ENCODE measurements at places on chromosomes 16 and 17. TPM values are rescaled to one million over a fixed set of nuclear protein-coding genes. Genes with fewer than 3 reads are reported as not detected.

Gene MT4
- not detected for total RNA-seq

Gene TMEM170A
- total RNA-seq: 9.1 TPM

Gene REXO5
- total RNA-seq: 2.7 TPM

Gene CCL1
- total RNA-seq: not detected

Gene MYCBPAP
- not detected for total RNA-seq

Gene NECAB2
- not detected for total RNA-seq

Gene SDK2
- total RNA-seq: 0.20 TPM

Gene MSLN
- not detected for total RNA-seq

Gene C17orf113
- 0.51 TPM for total RNA-seq

Gene IRX6
- 3.8 TPM for total RNA-seq

Gene C16orf90
- total RNA-seq: not detected

Gene ADORA2B
- 1.4 TPM for total RNA-seq

Gene CXCL16
- 2.1 TPM for total RNA-seq

Gene LGALS9B
- total RNA-seq: not detected

Gene FBXO47
- total RNA-seq: not detected

Gene METTL23
- 24.0 TPM for total RNA-seq

Gene RANGRF
- 11.8 TPM for total RNA-seq

Gene HOXB3
- 2.6 TPM for total RNA-seq

Gene GAST
- total RNA-seq: not detected

Gene PSME3IP1
- total RNA-seq: 49.1 TPM

Gene PRAC1
- total RNA-seq: not detected

Measured in gastrocnemius medialis (tissue), 4 donors.